ENCODE measurements at places on chromosomes 16 and 17.

- no peak for DNase-seq
Observed at GRCh38 chr17:16342979-16343378, 10.3 kb downstream of the CENPV start.

- DNase-seq: no peak
Observed at GRCh38 chr17:77666881-77667395, 291.6 kb upstream of the TNRC6C start.

GRCh38 chr17:32763855-32764439, 113.0 kb downstream of the MYO1D start:
- DNase-seq: no peak

GRCh38 chr16:57614536-57614935, 13.9 kb upstream of the ADGRG1 start:
- no peak for DNase-seq

- DNase-seq: peak; percentile 86
Observed at GRCh38 chr17:2710803-2711607, 559 bp downstream of the CLUH start.

Data from HuH-7.5 (cell line).